ENCODE measurements at places on chromosomes 11 and 22. TPM values are rescaled to one million over a fixed set of nuclear protein-coding genes. Genes with fewer than 3 reads are reported as not detected.

The OR2D2 gene
- not detected for total RNA-seq

The PATL1 gene
- total RNA-seq = 16.9 TPM

The TMEM191C gene
- total RNA-seq = not detected

The RAB36 gene
- total RNA-seq = 0.73 TPM

The CLMP gene
- not detected for total RNA-seq

The C11orf16 gene
- total RNA-seq = not detected

The ADORA2A gene
- total RNA-seq = 4.8 TPM

The OR52H1 gene
- not detected for total RNA-seq

The SAA2 gene
- total RNA-seq = not detected
